ENCODE measurements at places on chromosomes 16 and 17. TPM values are rescaled to one million over a fixed set of nuclear protein-coding genes. Genes with fewer than 3 reads are reported as not detected.

The TMC5 gene
- not detected for total RNA-seq

The ADAD2 gene
- not detected for total RNA-seq

The CHST5 gene
- total RNA-seq = not detected

The IRX6 gene
- total RNA-seq = 0.49 TPM

The CCR7 gene
- not detected for total RNA-seq

- H3K36me3 ChIP-seq = no peaks in the 10 kb centered on the region
- no peaks in the 10 kb centered on the region for H3K27me3 ChIP-seq
- H3K27ac ChIP-seq = no peak overlapping the region
- no peaks in the 10 kb centered on the region for H3K4me1 ChIP-seq
- no peak for DNase-seq
Measured at GRCh38 chr17:11643851-11644250, 45.6 kb downstream of the DNAH9 start.

GRCh38 chr17:48492401-48493298 is 38.2 kb downstream of the HOXB1 start:
- no peaks in the 10 kb centered on the region for H3K27me3 ChIP-seq
- no peak overlapping the region for H3K27ac ChIP-seq

DNA sequence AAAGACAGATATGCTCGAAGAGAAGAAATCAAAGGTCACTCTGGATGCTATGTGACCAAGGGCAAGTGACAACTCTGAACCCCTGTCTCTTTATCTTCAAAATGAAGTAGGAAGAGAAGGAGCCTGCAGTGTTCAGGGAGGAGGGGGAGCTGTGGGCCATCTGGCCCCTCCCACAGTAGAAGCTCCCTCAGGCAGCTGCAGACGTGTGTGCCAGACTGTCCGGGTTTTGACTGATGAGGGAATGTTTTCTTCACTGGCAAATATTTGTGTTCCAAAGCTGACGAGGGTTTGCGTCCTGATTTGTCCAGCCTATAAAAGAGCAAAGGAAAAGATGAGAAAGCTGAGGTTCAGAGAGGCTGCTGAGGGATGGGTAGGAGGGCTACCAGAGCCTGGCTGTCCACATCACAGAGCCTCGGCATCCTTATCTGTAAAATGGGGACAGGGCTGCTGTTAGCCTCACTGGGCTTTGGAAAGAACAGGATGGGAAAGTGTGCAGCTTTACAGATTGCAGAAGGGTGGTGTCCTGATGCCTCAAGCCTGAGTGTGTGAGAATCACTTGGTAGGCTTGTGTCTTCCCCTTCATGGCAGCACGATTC is 1.8 kb upstream of the GINS2 start:
- H3K4me1 ChIP-seq = peaks cover 16% of the 10 kb centered on the region
- DNase-seq = no peak
- no peaks in the 10 kb centered on the region for H3K27me3 ChIP-seq
- no peak overlapping the region for H3K4me3 ChIP-seq
- no peaks in the 10 kb centered on the region for H3K36me3 ChIP-seq

GRCh38 chr17:56309897-56310296 is 156.6 kb downstream of the ANKFN1 start:
- no peak for DNase-seq
- no peak overlapping the region for H3K4me3 ChIP-seq
- no peaks in the 10 kb centered on the region for H3K36me3 ChIP-seq
- H3K4me1 ChIP-seq = no peaks in the 10 kb centered on the region
- H3K27me3 ChIP-seq = no peaks in the 10 kb centered on the region
- H3K27ac ChIP-seq = no peak overlapping the region

GRCh38 chr16:5025171-5025632 is 8.5 kb downstream of the NAGPA start:
- H3K36me3 ChIP-seq = peaks cover 5% of the 10 kb centered on the region
- DNase-seq = no peak
- H3K27me3 ChIP-seq = no peaks in the 10 kb centered on the region
- no peak overlapping the region for H3K27ac ChIP-seq
- H3K4me3 ChIP-seq = no peak overlapping the region

GRCh38 chr16:78796221-78796866 is 696.9 kb downstream of the WWOX start:
- H3K4me1 ChIP-seq = no peaks in the 10 kb centered on the region
- H3K4me3 ChIP-seq = no peak overlapping the region
- H3K36me3 ChIP-seq = no peaks in the 10 kb centered on the region
- H3K27me3 ChIP-seq = no peaks in the 10 kb centered on the region
- DNase-seq = no peak
- H3K27ac ChIP-seq = no peak overlapping the region

GRCh38 chr16:57764006-57764340 is 28.4 kb downstream of the KATNB1 start:
- peaks cover 8% of the 10 kb centered on the region for H3K4me1 ChIP-seq
- H3K4me3 ChIP-seq = no peak overlapping the region
- no peak overlapping the region for H3K27ac ChIP-seq
- H3K27me3 ChIP-seq = no peaks in the 10 kb centered on the region
- no peak for DNase-seq

DNA sequence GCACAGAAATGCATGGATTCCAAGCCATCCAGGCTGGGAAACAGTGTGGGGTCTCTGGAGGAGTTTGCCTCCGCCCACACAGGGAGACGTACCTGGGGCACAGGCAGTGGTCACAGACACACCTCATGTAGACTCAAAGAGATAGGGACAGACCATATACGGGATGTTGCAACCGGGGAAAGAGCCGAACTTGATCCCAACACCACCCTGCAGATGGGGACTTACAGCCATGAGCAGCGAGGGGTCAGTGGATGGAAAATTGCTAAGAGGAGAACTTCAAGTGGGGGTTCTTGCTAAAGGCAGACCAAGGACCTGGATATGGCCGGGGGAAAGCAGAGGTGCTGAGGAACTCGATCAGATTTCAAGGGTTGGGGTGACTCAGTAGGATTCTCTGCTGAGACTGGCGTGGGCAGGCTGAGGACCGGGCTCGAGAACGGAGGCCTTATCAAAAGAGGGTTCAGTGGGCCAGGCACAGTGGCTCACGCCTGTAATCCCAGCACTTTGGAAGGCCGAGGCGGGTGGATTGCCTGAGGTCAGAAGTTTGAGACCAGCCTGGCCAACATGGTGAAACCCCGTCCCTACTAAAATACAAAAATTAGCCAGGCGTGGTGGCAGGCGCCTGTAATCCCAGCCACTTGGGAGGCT is 12.0 kb upstream of the DNAH17 start:
- no peak overlapping the region for H3K4me3 ChIP-seq
- H3K36me3 ChIP-seq = no peaks in the 10 kb centered on the region
- H3K4me1 ChIP-seq = no peaks in the 10 kb centered on the region
- no peak overlapping the region for H3K27ac ChIP-seq
- DNase-seq = no peak

GRCh38 chr17:60840456-60840855 is 162.8 kb downstream of the BCAS3 start:
- H3K4me3 ChIP-seq = no peak overlapping the region
- no peak for DNase-seq
- H3K36me3 ChIP-seq = no peaks in the 10 kb centered on the region
- no peak overlapping the region for H3K27ac ChIP-seq
- no peaks in the 10 kb centered on the region for H3K4me1 ChIP-seq
- no peaks in the 10 kb centered on the region for H3K27me3 ChIP-seq

DNA sequence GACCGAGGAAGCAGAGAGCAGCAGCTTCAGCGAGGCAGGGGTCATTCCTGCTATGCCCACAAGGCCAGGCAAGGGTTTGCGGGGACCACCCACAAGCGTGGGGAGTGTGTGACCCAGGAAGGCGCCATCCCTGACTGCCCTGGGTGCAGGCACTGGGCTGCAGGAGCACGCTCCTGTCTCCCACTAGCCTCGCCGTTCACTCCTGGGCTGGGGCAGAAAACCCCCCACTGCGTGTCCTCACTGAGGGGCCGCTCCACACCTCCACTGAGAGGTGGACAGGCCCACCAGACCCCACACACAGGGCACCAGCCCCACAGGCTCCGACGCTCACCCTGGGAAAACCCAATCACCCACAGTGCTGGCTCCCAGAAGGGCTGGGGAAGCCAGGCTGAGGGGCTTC is 56.1 kb downstream of the KLHDC4 start:
- H3K27ac ChIP-seq = no peak overlapping the region
- H3K27me3 ChIP-seq = no peaks in the 10 kb centered on the region
- H3K4me3 ChIP-seq = no peak overlapping the region
- peaks cover 39% of the 10 kb centered on the region for H3K36me3 ChIP-seq
- no peak for DNase-seq

DNA sequence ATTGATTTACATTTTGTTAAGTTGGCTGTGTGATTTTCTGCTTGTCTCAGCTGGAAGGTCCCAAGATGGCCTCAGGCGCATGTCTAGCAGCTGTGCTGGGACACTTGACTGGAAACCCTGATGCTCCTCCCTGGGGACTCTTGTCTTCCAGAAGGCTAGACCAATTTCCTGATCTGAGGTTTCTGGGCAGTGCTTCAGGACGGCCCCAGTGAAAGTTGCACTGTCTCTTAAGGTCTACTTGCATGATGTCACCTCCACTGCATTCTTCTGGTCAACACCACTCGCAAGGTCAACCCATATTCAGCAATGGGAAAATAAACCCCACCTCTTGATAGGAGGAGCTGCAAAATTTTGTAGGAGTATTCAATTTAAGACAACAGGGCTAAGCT is 116.0 kb downstream of the SALL1 start:
- H3K4me3 ChIP-seq = no peak overlapping the region
- H3K4me1 ChIP-seq = no peaks in the 10 kb centered on the region
- H3K27ac ChIP-seq = no peak overlapping the region
- H3K27me3 ChIP-seq = no peaks in the 10 kb centered on the region
- H3K36me3 ChIP-seq = no peaks in the 10 kb centered on the region

- no peaks in the 10 kb centered on the region for H3K36me3 ChIP-seq
- H3K4me3 ChIP-seq = no peak overlapping the region
- no peaks in the 10 kb centered on the region for H3K27me3 ChIP-seq
- no peaks in the 10 kb centered on the region for H3K4me1 ChIP-seq
- no peak overlapping the region for H3K27ac ChIP-seq
Measured at GRCh38 chr16:85871756-85872155, 27.2 kb upstream of the IRF8 start.

DNA sequence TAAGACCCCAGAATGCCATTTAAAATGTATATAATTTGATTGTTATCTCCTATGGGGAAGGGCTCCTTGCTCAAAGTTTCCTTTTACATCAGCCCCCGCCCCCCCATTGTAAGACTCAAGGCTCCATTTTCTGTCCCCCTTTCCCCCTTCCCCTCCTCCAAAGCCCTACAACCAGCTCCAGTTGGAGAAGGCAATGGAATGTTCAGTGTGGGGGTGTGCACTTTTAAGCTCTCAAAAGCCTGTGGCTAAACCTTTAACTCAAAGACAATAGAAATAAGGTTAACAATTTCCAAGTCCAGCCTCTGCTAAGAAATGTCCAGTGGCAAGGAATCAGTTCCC is 114.7 kb downstream of the NOG start:
- no peaks in the 10 kb centered on the region for H3K27me3 ChIP-seq

DNA sequence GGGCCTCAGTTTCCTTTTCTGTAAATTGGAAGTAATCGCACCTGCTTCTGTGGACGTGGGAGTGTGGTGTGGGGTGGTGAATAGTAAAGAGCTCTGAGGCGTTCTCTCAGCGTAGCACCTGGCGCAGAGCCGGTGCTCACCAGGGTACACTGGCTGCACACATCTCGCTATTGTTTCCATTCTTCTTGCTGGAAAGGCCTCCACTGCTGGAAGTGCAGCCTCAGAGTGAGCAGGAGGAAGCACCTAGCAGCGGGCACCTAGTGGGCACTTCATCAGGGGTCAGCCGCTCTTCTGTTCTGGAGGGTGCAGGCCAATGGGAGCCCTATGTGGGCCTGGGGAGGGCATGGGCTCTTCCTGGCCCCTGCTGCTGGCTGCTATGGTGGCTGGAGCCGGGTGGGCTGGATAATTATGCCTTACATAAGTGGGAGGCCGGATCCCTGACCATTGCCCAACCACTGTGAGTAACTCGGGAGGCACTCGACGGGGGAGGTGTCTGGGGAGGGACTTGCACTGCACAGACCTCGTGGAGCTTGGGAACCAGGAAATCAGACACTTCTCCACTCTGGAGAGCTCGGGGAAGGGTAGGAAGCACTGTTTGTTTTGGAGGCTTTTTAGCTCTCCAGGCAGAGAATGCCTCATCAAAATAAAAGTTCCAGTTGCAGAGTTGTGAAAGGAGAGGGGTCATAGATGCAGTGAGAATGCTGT is 1.7 kb downstream of the MAP2K3 start:
- H3K27me3 ChIP-seq = no peaks in the 10 kb centered on the region
- peak overlapping the region; percentile 88 for H3K4me3 ChIP-seq
- peak overlapping the region; percentile 94 for H3K27ac ChIP-seq
- no peaks in the 10 kb centered on the region for H3K36me3 ChIP-seq
- peak; percentile 99 for DNase-seq

DNA sequence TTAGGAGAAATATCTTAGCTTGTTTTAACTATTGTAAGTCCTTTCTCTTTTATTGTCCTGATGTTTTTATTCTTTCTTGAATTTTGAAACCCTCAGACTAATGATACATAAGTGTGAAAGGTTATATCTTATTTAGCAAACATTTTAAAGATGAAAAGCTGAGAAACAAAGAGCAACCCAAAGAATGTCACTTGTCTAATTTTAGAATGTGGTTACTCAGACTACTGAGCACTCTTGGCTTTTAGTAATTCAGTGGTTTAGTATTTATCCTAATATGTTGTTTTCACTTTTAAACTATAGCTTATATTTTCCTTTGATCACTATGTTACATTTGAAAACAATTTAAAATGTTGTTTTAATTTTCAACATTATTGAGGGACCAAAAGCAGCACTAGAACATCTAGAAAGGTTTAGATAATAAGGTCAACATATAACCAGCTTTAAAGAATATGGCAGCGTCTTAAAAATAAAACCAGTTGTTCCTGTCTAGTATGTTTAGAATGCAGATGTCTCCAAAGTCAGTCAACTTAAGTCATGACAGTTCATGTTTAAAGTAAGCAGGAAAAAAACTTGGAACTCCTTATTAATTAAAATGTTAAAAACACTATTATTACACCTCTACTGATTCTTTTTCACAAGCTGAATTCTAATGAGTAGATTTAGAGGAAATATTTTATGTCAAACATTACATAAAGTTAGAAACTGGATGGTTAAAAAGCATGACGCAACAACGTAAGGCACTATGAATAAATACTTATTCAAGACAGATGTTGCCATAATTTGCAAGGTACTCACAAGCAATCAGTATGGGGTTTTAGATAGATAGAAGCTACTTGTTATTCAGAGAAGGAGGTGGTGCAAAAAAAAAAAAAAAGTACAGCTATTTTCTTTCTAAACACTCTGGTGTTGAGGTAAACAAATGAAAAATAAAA is 2.4 kb downstream of the MBTD1 start:
- DNase-seq = no peak
- H3K27me3 ChIP-seq = no peaks in the 10 kb centered on the region
- H3K27ac ChIP-seq = no peak overlapping the region
- peaks cover 11% of the 10 kb centered on the region for H3K36me3 ChIP-seq
- no peak overlapping the region for H3K4me3 ChIP-seq
